Thymus (tissue), 14 donors: ENCODE measurements at places on chromosomes 2 and 18.

GRCh38 chr18:23225503-23225902 lies 90.2 kb downstream of the CABLES1 start:
- DNase-seq: no peak

- no peak for DNase-seq
Observed at GRCh38 chr2:3313781-3314375, 63.7 kb downstream of the EIPR1 start.

DNA sequence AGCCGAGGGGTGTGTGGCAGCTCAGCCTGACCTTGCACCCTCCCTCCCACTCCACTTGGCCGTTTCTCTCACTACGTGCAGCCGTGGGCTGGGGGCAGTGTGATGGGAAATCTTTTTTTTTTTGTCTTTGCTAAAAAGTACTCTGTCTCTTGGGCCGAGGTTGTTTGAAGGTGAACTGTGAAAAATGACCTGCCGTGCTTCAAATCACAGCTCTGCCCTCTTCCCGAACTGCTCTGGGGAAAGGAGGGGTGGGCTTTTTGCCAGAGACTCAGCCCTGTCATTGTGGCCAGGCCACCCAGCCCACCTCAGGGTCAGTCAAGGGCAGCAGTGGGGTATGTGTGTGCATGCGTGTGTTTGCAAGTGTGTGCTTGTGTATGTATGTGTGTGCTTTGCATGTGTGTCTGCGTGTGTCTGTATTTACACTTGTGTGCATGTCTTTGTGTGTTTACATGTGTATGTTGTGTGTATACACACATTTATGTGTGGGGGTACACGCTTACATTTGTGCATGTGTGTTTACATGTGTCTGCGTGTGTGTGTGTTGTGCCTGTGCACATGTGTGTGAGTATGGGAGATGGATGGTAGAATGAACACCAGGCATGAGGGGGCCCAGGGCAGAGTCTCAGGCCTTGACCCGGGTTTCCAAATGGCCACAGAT lies 61.3 kb upstream of the HAAO start:
- no peak for DNase-seq

GRCh38 chr18:42404151-42404550 lies 449.1 kb downstream of the PIK3C3 start:
- no peak for DNase-seq

- DNase-seq: no peak
Observed at GRCh38 chr18:55654986-55655385, 67.0 kb upstream of the TCF4 start.

- no peak for DNase-seq
Observed at GRCh38 chr2:5123582-5124196, 568.5 kb upstream of the SOX11 start.

- no peak for DNase-seq
Observed at GRCh38 chr2:147630585-147630984, 214.2 kb upstream of the ACVR2A start.

GRCh38 chr2:21382701-21383520 lies 259.1 kb downstream of the TDRD15 start:
- DNase-seq: no peak

- no peak for DNase-seq
Observed at GRCh38 chr18:44637210-44638033, 43.3 kb upstream of the SETBP1 start.

DNA sequence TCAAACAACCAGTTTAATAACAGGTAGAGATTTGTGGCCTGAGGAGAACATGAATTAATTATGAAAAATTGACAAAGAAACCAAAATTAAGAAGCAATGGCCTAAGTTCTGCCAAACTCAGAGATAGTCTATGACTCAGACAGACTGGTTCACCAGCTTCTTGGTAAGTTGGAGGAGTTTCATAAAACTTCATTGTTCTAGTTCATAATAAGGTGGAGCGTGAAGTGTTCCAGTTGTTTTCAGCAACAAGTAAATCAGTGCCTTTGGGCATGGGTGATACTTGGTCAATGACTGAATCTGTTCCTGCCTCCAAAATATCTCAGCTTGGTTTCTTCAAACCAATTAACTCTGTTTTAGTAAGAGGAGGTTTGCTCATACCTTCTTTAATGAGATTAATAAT lies 40.0 kb downstream of the SLC40A1 start:
- DNase-seq: no peak

- DNase-seq: no peak
Observed at GRCh38 chr18:26806224-26806623, 59.3 kb downstream of the AQP4 start.

GRCh38 chr2:46711156-46711555 lies 204.4 kb downstream of the MCFD2 start:
- DNase-seq: no peak

GRCh38 chr18:68340606-68341005 lies 374.3 kb downstream of the TMX3 start:
- no peak for DNase-seq

- DNase-seq: no peak
Observed at GRCh38 chr2:1854729-1855547, 110.6 kb upstream of the PXDN start.

- DNase-seq: no peak
Observed at GRCh38 chr18:38993342-38993741, 1427.7 kb upstream of the CELF4 start.

GRCh38 chr2:127707890-127708648 lies 6.8 kb downstream of the SFT2D3 start:
- DNase-seq: no peak

DNA sequence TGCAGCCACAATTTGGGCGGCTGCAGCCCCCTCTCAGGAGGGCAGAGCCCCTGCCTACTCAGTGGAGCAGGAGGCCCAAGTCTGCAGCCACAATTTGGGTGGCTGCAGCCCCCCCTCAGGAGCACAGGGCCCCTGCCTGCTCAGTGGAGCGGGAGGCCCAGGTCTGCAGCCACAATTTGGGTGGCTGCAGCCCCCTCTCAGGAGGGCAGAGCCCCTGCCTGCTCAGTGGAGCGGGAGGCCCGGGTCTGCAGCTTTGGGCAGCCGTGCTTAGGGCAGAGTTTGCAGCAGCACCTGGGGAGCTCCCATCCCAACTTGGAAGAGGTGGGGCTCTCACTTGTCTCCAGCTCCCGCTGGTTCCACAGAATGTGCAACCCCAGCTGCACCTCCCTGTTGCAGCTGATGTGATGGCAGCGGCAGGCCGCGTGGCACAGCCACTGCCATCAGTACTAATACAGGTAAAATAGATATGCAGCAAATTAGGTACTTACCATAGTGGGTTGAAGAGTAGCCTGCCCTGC lies 99.4 kb downstream of the TWIST2 start:
- DNase-seq: no peak

- no peak for DNase-seq
Observed at GRCh38 chr2:74327199-74327598, 16.0 kb downstream of the SLC4A5 start.
